ENCODE measurements at places on chromosomes 5 and 9.

GRCh38 chr5:172585114-172585513 lies 55.9 kb upstream of the NEURL1B start:
- DNase-seq = no peak

DNA sequence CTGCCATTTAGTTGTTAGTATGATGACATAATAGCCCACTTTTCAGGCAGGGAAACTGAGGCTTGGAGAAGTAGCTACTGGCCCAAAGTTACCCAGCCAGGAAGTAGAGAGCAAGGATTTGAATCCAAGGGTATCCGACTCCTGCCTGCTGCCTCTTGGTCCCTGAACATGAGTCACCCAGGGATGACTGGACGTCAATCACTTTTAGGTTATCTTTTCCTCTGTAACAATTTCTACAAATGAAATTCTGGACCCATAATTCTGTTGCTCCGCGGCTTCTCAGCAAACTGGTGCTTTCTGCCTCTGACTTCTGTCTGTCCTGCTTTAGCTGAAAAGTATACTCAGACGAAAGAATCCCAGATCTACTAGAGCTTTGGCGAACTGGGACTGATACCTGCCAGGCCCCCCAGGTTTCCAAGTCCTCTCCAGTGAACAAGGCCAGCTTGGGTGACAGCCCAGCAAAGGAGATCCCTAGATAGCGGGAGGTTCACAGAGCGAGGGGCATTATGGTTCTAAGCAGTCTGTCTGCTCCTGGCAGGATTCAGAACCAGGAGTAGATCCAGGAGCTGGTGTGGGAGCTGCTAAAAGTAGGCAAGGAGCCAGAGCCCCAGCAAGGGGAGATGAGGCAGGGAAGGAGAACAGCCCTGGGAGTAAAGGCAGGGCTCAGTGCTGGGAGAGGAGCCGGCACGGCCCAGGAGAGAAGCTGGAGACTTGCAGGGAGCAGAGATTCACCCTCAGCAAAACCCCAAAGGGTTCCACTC lies 20.6 kb downstream of the OLFML2A start:
- DNase-seq = no peak

GRCh38 chr5:422323-423232 lies 20.4 kb upstream of the EXOC3 start:
- no peak for DNase-seq

GRCh38 chr9:87140605-87141109 lies 193.4 kb upstream of the GAS1 start:
- no peak for DNase-seq

DNA sequence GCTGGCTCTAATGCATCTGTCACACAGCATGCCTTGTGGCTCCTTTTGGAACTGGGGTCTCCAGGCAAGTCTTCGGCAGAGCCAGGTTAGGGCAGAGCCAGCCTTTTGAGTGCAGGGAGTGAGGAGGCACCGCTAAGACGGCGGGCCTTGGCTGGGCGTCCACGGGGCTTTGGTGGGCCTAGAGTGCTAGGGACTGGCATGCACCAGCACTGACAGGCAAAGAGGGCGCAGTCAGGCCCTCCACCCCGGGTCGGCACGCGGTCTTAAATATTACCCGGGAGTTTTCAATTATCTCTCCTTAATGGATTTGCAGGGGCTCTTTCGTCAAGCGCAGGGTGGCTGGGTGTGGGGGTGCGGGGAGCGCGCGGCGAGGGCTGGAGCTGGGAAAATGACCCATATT lies 444.4 kb downstream of the SPATA31A7 start:
- DNase-seq = no peak

- DNase-seq = no peak
Observed at GRCh38 chr5:116097301-116097700, 12.5 kb downstream of the COMMD10 start.

DNA sequence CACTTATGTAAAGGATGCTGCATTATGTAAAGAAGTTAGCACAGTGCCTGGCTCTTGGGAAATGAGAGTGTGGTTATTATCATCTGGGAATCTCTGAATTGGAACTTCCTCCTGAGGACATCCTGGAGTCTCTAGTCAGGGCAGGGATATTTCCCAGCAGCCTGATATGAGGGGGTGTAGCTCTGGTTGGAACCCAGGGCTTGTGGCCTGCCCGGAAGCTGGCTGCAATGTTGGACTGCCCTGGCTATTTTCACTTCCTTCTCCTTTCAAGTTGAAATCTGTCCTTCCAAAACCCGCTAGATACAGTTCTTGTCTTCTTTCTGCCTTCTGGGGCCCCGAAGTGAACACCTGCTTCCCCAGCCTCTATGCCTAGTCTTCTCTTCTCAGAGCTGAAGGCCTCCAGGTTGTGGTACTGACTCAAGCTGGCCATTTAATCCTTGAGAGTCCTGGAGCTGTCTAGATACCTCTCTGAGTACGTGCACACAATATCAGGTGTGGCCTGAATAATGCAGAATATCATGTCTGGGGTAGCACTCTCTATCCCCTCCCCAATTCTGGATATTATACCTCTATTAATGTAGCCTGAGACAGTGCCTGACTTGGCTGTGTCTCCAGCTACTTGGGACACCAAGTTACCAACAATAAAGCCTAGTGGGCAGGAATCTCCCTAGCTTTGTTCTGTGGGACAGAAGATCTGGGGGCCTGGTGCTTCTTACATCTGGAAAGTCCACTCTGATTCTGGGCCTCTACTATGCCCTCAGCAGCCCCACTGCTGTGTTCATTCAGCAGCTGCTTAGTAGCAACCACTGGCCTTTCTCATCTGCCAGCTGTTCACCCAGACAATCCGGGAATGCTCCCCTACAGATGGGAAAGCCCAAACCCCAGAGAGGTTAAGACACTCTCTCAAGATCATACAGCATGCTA lies 45.0 kb downstream of the SLC6A7 start:
- DNase-seq = no peak

- DNase-seq = no peak
Observed at GRCh38 chr9:5632540-5632939, 3.6 kb downstream of the RIC1 start.

DNA sequence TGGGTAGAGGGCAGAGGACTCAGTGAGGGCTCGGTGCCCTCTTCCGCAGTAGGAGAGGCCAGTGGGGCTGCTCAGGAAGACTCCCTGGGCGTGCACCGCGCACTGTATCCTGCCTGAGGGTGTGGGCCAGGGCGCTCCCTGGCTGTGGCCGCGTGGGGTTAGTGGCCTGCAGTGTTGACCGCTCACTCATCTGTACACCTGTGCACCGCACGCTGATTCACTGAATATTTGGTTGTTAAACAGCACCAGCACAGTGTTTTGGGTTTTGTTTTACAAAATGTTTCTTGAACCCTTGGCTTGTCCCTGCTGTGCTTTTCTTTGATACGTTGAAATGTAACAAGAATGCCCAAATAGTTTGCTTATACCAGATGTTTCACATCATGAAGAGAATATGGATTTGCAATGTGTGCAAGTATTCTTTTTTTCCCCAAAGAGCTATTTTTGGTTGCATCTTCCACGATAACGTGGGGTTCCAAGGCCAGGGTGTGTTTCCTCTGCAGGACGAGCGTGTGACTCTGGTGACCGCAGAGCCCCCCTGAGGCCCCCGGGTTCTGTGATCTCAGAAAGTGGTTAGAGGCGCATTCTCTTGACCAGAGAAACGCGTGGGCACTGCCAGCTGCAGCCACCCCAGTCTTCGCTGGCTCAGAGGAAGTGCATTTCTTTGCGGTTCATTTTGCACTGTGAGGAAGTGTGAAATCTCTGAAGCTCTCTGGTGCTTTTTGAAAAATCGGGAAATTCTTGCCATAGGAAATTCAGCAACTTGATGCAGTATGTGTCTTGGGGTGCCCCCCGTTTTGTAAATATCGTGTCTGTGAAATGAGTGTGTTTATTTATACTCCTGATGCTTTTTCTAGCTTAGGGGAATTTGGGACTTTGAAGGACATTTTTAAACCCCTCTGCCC lies 46.9 kb downstream of the AHRR start:
- no peak for DNase-seq

DNA sequence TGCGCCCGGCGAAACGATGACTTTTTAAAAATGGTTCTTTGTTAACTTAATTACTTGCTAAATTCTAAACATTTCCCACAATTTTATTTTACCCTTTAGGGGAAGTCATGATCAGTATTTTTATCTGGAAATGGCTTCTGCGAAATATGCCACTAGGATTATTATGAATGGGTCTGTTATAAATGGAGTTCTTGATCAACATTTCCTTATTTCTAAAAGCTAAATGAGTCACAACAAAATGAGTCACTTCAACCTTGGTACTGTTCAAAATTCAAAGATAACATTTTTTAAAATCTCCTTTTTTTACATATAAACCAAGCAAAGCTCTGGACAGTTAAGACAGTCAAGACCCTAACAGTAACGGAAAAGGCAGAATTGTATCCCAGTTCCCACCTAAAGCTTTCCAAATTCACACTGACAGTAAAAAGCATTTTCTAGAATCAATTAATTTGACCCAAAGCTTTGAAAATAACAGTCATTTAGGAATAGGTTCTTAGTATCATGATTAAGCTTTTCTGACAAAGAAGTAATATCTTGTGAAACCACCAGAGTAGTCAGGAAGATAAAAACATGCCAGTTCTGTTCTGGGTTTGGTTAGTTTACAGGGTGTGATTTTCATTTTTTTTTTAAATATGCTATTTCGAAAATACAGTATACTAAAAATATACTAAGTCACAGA lies 81.7 kb downstream of the LHFPL2 start:
- DNase-seq = no peak

GRCh38 chr9:128554155-128554862 lies 1.9 kb downstream of the SPTAN1 start:
- peak; percentile 52 for DNase-seq

DNA sequence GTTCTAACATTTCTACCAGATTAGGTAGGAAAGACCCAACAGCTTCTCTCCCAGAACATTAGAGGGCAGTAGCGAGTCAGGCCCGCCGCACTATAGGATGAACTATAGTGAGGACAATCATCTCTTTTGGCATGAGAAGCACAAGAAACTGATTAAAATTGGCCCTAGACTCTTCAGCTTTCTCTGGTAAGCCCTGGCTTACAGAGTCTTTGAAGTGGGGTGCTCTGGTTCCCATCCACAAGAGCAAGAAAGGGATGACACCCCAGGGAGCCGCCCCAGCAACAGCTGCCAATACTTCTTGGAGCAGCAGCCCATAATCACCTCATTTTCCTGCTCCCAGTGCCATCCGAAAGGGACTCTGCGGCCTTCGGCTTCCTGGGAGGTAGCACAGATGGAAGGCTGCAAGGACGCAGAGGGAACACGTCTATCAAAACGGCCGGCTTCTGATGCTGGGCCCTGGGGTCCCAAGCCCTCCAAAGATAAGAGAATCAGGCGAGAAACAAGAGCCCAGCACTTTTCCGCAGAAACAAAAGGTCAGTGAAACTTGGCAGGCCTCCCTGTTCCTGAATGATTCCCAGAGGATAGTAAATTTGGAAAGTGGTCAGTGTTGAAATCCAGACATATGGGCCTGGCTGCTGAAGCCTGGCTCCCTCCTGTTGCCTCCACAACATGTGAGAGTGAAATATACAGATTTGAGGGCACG lies 69.3 kb downstream of the HSD17B3 start:
- DNase-seq = peak; percentile 83

- DNase-seq = no peak
Observed at GRCh38 chr9:130117816-130118632, 54.2 kb upstream of the NCS1 start.

- DNase-seq = no peak
Observed at GRCh38 chr5:139767960-139768359, 27.6 kb upstream of the PSD2 start.

- DNase-seq = no peak
Observed at GRCh38 chr5:52864884-52865283, 77.2 kb downstream of the ITGA1 start.

DNA sequence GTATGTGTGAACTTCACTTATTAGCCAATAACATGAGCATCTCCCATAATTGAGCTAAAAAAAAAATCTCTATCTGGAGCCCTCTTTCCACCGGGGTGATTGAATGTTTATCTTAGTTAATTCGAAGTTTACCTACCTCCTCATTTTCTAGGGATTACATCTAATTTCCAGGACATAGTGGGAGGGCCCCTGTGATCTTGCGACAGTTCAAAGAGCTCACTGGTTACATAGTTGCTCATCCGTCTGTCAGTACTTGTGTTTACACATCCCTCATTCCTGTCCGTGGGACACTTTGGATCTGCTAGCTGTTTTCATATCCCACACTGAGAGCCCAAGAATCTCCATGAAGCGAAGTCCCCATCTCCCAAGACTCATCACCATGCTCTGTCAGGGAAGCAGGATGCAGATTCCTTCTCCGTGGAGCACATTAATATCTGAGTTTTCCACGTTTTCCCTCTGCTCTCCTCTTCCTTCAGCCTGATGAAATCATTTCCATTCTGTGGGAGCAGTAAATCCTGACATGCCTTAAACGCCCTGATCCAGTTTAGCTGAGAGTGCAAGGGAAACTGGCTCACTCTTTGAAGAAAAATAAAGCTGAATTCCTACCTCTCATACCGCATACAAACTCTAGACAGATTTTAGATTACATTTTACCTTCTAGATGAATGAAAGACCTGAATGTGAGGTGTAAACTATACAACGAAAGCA lies 10.2 kb upstream of the SFXN1 start:
- DNase-seq = no peak

DNA sequence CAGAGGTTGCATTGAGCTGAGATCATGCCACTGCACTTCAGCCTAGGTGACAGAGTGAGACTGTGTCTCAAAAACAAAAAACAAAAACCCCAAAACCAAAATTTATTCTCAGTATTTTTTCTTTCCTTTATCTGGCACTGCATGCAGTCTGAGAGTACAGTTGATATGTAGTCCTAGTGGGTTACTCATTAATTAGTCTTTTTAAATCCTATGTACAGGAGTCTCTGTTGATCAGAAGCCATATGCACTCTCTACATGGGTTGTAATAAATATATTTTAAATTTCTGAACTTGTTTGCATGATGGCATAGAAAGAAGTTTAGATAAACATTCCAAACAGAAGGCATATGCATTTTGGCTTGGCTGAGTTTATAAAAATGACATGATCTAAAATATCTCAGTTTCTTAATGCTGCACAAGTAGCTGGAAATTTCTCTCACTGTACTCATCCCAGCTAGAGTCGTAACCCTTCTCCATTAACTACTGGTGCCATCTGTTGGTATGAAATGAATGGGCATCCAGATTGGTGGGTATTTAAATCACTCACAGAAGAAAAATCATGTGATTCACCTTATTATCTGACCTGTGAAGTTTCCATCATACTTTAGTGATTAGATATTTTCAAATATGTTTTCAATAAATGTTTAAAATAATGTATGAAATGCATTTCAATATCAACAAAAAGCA lies 284.8 kb downstream of the CTNND2 start:
- DNase-seq = no peak

Data from muscle of arm (tissue), 14 donors.